ENCODE measurements at places on chromosomes 1 and 21. TPM values are rescaled to one million over a fixed set of nuclear protein-coding genes. Genes with fewer than 3 reads are reported as not detected.

- DNase-seq: no peak
Measured at GRCh38 chr21:37199057-37199924, 67.8 kb downstream of the VPS26C start.

The SLC45A1 gene
- total RNA-seq: 1.9 TPM

- no peak for DNase-seq
Measured at GRCh38 chr1:66237042-66237441, 296.9 kb upstream of the SGIP1 start.

GRCh38 chr1:60573726-60574409 is 500.3 kb upstream of the C1orf87 start:
- no peak for DNase-seq

GRCh38 chr21:21973806-21974205 is 975.6 kb downstream of the NCAM2 start:
- no peak for DNase-seq

The AMY1C gene
- 8.7 TPM for total RNA-seq

The CD84 gene
- total RNA-seq: 20.7 TPM

- DNase-seq: no peak
Measured at GRCh38 chr1:152497273-152497672, 13.3 kb upstream of the LCE5A start.

DNA sequence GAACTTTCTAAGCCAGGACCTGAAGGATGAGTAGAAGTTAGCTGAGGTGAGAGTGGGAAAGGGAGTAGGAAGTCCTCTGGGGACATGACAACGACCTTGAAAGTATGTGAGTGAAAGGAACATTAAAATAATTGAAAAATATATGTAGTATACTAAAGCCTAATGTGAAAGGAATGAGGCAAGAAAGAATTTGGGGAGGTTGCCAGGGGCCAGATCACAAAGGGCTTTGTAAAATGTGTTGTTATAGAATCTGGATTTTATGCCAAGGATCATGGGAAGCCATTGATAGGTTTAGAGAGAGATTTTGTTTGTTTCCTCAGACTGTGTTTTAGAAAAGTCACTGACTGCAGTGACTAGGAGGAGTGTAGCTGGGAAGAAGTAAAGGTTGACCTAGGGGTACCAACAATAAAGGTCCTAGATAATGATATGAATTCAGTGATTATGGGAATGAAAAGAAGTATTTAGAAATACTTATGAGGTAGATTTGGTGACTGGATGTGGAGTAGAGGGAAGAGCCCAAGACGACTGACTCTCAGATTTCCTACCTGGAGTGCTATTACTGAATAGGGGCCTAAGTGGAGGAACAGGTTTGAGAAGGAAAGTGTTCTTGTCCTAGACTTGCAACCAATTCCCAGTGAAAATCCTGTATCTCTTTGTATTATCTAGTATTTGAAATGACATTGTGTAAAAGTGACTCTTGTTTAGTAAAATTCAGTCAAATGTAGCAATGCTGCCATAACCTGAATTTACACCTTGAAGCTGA is 179.8 kb downstream of the PHTF1 start:
- DNase-seq: no peak

GRCh38 chr1:3274972-3275371 is 179.5 kb upstream of the ARHGEF16 start:
- DNase-seq: no peak

The MTARC1 gene
- 25.2 TPM for total RNA-seq
